ENCODE measurements at places on chromosomes 6 and 20.

GRCh38 chr6:106547601-106548453 lies 81.5 kb downstream of the RTN4IP1 start:
- DNase-seq, result no peak

DNA sequence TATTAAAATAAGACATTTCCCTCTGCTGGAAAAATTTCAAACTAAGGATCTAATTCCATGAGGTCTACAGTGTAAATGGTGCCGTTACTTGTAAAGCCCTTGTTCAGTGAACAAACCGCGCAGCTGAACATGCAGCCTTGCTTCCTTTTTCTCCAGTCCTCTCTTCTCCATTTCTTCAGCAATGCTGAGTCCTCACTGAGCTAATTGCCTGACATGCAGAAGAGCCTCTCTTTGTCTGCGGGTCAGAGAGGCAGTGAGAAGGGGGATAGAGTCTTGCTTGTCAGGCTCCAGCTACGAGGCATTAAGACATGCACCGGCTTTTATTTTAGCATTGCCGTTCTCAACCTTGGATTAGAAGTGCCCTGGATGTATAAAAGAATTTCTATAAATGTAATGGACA lies 25.7 kb downstream of the ZDHHC14 start:
- no peak for DNase-seq

GRCh38 chr6:3163248-3163594 lies 5.9 kb upstream of the TUBB2A start:
- no peak for DNase-seq

- DNase-seq, result no peak
These were observed 35.6 kb downstream of the RIOK1 start for GRCh38 chr6:7424967-7425807.

DNA sequence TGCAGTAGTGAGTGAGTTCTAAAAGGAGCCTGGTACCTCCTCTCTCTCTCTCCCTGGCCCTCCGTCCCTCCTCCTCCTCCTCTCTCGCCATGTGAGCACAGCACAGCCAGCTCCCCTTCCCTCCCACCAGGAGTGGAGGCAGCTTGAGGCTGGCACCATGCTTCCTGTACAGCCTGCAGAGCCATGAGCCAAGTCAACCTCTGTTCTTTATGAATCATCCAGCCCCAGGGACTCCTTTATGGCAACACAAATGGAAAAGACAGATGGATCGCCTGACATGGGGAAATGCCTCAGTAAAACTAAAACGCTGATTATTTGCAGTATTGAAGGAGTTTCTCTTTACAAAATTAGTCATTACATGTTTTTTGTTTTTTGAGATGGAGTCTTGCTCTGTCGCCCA lies 233.7 kb upstream of the ARID1B start:
- no peak for DNase-seq

DNA sequence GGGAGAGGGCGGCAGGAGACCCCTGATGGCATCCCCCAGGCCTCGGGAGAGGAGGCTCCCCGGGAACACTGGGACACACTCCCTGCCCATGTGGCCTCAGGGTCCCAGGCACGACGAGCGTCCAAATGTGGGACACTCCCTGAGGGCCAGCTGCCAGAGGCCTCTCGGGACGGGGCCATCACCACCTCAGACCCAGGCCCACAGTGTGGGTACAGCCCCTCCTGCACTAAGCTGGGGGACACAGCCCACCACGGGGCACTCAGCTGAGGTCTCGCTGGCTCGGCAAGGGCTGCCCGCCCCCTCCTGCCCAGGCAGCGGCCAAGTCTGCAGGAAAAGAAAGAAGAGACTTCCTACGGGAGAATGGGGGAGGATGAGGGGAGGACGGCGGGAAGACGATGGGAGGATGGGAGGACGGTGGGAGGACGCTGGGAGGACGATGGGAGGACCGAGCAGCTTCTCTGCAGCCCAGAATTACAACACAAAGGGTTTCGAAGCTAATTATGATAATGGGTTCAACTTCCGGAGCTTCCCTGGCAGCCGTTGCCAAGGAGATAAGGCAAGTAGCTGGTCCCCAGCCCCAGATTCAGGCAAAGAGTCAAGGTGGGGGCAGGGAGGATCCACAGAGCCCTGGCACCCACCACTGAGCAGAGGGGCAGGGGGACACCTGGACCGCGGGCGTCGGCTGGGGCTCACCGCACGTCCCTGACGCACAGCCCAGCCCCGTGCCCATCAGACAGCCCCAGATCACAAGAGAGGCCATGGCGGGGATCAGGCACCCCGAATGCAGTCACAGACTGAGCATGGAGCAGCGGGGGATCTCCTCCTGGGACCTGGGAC lies 17.5 kb downstream of the KCNQ2 start:
- no peak for DNase-seq

- no peak for DNase-seq
These were observed 243.3 kb downstream of the ADGRG6 start for GRCh38 chr6:142545147-142545546.

GRCh38 chr6:37788259-37788658 lies 31.3 kb upstream of the ZFAND3 start:
- no peak for DNase-seq

DNA sequence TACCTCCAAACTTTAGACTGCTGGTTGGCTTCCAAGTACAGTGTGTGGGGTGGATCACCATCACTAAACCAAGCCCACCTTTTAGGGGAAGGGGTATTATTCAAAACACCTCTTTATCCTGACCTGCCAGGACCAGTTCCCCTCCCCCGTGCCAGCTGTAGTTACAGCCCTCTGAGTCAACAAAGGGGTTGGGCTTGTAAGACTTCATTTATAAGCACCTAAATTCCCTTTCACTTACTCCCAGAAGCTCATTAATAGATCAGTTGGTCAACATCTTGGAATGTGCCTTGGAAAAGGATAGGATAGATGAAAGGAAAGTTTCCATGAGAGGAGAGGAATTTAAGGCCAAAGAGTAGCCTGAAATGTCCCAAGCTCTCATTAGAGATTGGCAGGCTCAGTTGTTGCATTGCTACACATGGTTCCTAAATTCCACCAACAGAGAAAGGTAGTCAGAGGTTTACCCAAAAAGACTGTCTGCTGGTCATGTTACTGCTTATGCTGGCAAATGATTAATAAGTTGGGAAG lies 59.2 kb downstream of the TNFAIP3 start:
- DNase-seq, result no peak

- no peak for DNase-seq
These were observed 346.3 kb downstream of the BMP2 start for GRCh38 chr20:7113577-7114466.

GRCh38 chr6:55841341-55841740 lies 34.0 kb downstream of the BMP5 start:
- DNase-seq, result no peak

DNA sequence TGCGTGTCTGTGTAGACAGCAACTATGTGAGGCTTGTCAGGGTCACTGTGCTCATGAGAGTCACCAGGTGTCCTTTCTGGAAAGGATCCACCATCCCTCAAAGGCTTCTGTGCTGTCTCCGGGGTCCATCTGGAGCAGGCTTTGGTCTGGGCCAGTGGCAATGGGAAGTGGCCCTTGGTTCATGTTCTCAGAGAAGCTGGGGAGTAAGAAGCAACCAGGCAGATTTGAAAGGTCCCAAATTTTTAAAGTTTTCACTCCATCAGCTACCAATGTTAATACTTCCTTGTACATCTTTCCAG lies 68.2 kb downstream of the GCNT2 start:
- DNase-seq, result no peak

- no peak for DNase-seq
These were observed 271.3 kb downstream of the KHDC1L start for GRCh38 chr6:72953971-72954381.

GRCh38 chr6:24255676-24256075 lies 102.2 kb downstream of the DCDC2 start:
- DNase-seq, result no peak

GRCh38 chr20:815914-816606 lies 17.5 kb upstream of the FAM110A start:
- DNase-seq, result peak; percentile 45

GRCh38 chr6:25934735-25935313 lies 4.3 kb upstream of the SLC17A2 start:
- DNase-seq, result no peak

DNA sequence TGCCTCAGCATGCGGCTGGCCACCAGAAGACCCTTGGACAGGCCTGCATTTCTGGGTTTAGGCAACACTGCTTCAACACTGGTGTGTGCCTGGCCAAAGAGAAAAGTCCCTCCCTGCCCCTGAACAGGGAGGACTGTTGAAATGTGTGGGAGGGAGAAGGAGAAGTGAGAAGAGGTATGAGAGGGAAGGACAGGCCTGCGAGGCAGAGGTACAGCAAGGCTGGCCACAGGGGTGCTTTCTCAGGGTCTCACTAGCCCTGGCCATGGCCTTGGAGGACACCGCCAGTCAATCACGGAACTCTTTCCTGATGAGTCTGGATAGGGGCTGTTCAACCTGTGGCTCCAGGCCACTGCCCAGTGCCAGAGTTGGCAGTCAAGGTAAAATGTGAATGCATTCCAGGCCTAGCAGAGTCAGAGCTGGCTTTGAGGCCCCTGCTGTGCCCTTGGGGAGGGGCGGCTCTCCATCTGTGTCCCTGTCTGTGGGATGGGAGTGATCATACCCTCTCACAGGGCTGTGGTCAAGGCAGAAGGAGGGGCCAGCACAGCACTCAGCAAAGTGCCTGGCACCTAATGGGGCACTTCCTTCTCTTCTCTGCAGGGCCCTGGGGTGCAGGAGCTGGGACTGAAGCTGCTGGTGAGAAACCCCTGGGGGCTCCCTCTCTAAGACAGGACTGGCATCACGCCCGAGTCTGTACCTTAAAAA lies 43.2 kb upstream of the CDH22 start:
- DNase-seq, result no peak

- DNase-seq, result no peak
These were observed 808.4 kb upstream of the CITED2 start for GRCh38 chr6:140182821-140183220.

- DNase-seq, result no peak
These were observed 30.4 kb upstream of the MROH8 start for GRCh38 chr20:37209661-37210314.

GRCh38 chr6:78629836-78630235 lies 237.5 kb upstream of the IRAK1BP1 start:
- no peak for DNase-seq

- no peak for DNase-seq
These were observed 118.7 kb downstream of the HFE start for GRCh38 chr6:26205625-26206574.

DNA sequence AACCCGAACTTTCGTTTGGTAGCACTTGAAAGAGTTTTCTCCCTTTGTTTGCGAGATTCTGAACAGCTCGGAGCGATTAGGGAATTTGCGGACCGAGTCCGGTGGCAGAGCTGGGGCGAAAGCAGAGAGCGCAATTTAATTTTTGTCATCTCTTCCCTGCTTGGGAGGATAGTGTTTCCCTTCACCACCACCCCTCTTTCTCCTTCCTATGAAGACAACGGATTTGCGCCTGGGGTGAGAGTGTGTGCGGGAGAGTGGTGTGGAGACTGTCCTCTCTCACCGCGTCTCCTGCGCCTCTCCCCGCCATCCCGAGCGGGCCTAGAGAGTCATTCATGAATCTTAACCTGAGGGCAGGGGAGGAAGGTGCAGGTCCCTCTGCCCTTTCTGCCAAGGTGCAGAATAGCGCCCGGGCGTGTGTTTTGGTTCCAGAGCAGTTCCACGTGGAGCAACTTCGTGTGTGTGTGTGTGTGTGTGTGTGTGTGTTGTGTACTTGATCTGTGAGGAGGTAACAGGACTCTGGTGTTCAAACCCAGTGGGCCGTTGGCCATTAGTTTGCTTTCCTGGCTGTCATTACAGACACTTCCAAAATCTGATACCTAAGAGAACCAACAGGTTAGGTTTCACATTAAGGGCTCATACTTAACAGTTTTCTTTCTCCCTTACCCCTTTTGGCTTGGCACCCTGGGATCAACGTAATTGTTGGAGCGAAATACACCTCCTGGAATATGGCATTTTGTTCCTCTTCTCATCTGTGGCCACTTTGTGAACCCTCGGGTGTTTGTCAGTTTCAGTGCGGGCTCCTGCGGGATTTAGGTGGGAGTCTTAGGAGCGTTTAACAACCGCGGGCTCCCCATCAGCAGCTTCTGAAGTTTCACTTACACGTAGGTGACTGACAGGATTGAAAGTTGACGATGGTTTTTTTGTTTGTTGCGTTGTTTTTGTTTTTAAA lies 1.8 kb downstream of the EYA4 start:
- DNase-seq, result no peak

- no peak for DNase-seq
These were observed 192.0 kb downstream of the CD109 start for GRCh38 chr6:73888050-73888449.

DNA sequence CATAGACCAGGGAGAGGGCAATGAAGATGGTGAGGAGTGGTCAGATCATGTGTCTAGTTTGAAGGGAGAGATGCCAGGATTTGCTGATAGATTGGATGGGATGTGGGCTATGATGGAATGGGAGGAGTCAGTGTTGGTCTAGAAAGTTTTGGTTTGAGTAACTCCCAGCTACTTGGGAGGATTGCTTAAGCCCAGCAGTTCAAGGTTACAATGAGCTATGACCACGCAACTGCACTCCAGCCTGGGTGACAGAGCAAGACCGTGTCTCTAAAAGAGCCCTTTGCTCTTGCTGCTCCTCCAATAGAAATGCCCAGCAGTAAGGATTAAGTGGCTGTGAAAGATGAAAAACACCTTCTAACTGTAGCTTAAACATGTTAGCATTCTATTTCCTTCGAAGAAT lies 18.2 kb upstream of the LAMP5 start:
- DNase-seq, result no peak

All from stimulated activated CD8-positive, alpha-beta memory T cell treated with anti-CD3 and anti-CD28 coated beads, Interleukin-2, amount 100 ng/mL, for 1 hour (primary cell).